ENCODE measurements at places on chromosomes 5 and 9.

GRCh38 chr5:149195337-149195887 lies 54.1 kb downstream of the ABLIM3 start:
- no peak for DNase-seq

DNA sequence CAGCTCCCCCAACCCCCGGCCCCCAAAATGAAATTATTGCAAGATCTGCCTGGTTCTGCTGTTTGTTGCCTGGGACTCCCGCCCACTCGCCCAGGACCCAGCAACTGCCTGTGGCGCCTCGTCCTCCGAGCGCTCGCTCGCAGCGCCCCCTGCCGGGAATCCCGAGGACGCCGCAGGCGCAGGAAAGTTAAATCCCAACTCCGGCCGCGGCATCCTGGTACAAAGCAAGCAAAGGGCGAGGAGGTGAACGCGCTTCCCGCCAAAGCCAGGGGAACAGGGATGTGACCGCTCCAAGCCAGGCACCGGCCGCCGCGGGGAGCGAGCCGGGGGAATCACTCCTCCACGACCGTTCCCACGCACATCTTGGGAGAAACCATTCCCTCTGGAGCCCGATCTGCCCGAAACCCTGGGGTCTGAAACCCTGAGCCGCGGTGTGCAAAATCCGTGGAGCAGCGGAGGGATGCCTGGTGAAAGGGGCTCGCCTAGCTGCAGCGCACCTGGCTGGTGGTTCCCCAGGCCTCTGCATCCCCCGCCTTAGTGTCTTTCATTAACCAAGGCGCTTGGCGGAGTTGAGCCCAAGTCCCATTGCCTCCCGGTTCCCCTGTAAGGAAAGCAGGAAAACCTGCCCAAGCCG lies 1.3 kb downstream of the SEMA5A start:
- DNase-seq = no peak

DNA sequence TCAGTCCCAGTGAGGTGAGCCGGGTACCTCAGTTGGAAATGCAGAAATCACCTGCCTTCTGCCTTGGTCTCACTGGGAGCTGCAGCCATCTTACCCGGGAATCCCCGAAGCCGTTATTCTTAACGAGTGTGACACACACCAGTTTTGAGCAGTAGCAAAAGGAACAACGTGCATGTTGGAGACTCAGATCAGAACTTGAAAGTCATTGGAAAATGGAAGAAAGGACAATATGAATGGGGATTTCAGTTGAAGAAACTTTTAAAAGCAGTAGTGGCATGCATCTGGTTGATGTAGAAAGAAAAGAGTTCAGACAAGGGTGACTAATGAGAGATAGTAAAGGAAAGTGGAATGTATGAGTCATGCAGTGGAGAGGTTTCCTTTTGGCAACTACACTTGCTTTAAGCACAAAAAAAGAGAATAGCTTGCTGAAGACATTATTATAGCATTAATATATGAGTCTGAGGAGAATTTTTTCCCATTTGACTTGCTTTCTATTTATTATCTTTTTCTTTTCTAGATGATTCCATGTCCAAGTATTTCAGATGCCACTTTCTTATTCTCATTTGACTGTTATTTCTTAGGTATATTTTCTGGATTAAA lies 44.4 kb upstream of the ANKDD1B start:
- DNase-seq = no peak

DNA sequence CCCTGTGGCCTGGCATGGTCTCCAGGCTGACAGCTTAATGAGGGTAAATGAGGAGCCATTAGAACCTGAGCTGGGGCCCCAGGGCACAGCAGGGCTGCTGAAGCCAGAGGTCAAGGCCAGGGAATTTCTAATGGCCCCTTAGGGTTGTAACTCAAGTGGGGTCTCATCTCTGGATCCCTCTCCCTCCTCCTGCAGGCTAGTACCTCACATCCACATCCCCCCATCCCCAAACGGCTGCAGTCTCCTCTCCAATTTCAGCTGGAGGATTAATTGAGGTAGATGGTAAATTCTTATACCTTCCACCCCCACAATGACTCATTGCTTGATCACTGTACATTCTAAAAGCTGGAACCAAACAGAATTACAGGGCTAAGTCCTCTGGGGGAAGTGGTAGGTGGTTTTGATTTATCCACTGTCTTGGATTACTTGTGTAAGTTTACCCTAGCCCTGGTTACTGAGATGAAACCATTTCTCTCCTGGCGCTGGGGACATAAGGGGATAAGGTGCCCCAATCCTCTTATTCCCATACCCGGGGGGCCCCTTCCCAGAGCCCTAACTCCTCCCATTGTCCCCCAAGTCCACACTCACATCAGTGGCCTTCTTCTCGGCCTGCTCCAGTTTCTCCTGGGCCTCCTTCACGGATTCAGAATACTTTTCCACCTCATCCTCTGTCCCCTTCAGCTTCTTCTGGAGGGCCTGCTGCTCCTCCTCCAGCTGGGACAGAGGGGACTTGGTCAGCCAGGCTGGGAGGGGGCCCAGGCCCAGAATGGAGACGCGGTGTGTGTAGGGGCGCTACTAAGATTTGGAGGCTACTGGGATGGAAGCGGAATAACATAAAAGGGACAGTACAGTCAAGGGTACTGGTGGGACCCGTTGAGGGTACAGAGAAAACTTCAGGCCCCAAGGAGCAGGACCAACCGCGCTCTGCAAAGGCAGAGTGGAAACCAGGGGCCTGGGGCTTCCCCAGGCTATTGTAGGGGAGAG lies 875 bp downstream of the TPM2 start:
- DNase-seq = no peak

DNA sequence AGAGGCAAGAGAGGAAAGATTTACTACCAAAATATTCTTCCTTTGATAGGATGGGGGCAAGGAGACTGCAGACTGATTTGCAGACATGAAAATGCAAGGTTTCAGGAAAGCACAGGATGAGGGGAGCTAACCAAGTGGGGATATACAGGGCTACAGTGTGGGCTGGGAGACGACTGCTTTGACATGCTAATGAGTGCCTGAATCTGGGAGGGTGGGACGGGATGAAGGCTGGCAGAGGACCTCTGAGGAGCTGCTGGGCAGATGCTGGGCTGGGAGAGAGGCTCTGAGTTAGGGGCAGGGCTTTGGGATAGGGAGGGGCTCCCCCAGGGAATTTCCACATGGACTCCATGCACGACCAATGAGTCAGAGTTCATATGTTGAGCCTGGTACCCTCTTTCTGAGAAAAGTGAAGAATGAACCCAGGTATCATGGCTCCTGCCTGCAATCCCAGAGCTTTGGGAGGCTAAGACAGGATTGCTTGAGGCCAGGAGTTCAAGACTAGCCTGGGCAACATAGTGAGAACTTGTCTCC lies 4.9 kb upstream of the CPLX2 start:
- DNase-seq = no peak

DNA sequence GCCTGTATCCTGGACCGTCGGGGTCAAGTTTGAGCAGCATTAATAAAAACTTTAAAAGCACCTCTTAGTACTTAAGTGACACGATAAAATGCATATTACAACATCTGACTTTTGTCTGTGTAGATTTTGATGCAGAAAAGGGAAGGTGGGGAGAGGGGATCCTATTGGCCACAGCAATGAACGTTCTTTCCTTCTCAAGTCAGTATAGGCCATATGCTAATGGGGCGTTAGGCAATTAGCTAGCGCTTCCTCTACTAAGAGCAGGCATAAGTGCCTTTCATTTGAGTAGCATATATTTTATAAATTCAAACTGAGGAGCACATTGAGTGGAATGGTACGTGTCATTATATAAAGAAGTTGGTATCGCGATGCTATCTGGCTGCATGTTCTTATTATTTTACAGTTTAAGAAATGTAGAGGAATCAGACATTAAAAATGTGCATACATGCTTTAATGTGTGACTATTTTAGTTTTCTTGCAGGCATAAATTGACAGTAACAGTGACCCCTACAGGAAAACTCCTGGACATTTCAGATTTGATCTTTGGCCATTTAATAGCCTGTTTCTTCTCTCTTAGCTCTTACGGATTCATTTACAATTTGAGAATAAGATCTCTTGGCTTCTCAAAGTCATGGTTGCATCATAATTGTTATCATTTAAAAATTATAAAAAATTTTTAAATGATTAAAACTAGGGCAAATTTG lies 1.1 kb upstream of the GNA14 start:
- DNase-seq = no peak

DNA sequence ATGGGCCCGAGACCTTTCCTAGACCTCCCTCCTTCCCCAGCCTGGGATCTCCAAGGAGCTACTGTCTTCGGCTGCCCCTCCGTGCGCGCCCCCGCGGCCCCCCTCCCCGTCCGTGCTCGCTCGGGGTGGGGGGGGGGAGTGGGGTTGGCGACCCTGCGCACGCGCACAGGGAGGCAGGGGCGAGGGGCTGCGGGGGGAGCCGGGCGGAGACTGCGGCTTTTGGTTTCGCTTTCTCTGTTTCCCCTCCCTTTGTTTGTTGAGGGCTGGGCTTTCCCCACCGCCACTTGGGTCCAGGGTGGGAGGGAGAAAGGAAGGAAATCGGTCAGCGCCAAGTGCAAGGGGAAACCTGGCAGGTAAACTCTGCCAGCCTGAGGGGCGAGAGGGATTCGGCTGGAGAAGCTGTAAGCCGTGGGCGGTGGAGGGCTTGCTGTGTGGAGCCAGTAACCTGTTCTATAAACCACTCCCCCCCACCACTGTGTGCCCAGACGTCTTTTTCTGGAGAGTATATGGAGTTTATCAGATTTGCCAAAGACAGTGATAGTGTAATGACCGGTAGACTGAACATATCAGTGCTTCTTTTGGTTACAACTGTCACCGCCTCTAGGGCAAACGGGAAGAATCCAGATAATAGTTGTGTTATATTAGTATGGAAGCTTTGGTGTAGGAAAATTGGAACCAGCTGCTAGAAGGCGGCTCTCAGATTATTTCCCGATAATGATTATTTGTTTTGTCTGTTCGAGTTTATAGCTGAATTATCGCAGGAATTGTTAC lies 684 bp downstream of the DNAJA1 start:
- peak; percentile 74 for DNase-seq

GRCh38 chr5:171798418-171798817 lies 12.8 kb downstream of the SMIM23 start:
- DNase-seq = no peak

GRCh38 chr5:96012399-96012798 lies 50.7 kb upstream of the ELL2 start:
- DNase-seq = no peak

DNA sequence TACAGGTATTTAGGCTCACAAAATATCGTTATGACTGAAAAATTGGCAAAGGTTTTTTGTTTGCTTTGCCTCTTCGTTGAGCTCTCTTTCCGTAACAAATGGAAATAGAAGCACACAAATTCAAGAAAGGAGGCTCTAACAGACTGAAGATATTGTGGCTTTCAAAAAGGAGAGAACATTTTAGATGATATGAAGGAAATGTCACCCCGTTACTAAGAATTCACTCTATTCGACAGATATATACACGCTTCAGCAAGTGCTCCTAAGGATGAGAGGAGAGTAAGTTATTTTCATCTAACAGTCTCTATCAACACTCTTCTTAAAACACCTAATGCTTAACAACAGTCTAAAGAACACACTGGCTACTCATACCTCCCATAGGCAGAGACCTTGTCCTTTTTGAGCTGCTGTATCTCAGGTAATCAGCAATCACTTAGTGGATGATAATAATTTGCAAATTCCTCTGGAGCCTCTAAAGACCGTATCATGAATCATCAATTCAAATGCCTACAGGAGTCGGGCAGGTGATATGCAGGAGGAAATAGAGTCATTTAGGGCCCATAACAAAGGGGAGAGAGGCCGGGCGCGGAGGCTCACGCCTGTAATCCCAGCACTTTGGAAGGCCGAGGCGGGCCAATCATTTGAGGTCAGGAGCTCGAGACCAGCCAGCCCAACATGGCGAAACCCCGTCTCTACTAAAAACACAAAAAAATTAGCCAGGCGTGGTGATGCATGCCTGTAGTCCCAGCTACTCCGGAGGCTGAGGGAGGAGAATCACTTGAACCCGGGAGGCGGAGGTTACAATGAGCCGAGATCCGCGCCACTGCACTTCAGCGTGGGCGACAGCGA lies 1.4 kb upstream of the HSDL2 start:
- no peak for DNase-seq

DNA sequence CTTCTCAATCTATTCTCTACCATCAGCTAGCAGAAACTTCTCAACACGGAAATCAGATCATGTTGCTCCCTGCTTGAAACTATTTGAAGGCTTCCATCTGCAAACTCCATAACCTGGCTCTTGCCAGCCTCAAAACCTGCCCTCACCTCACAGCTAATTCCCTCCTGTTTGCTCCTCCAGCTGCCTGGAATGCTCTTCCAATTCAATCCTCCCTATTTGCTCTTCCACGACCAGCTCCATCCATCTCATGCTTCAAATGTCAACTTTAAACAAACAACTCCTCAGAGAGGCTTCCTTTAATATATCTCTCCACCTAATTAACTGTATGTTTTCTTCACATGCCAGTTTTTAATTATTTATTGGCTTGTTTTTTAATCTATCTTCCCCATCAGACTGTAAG lies 1.5 kb downstream of the PLAA start:
- no peak for DNase-seq

DNA sequence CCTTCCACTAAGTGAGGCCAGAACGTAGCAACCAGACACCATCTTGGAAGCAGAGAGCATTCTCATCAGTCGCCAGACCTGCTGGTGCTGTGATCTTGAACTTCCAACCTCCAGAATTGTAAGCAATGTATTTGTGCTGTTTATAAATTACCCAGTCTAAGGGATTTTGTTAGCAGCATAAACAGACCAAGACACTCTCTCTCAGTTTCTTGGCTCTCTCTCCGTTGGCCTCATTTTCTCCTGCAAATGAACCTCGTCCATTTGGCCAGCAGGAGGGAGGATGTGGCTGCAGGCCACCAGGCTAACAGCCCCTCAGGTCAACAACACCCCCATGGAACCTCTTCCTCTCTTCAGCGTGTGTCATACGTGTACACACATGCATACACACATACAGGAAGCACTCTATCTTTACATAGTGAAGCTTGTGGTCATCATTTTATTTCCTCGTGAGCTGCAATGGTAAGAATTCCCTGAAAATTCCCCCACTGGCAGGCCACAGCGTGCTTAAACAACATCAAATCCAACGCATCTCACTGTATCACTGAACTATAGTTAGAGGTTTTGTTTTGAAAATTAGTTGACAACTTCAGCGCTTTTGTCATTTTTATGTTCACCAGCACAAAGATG lies 62.8 kb upstream of the PPP1R26 start:
- no peak for DNase-seq

- no peak for DNase-seq
Measured at GRCh38 chr5:138594305-138595058, 19.3 kb upstream of the HSPA9 start.
